Stimulated activated CD8-positive, alpha-beta memory T cell treated with anti-CD3 and anti-CD28 coated beads, Interleukin-7, amount 100 ng/mL, for 1 hour (primary cell): ENCODE measurements at places on chromosomes 12 and 14.

DNA sequence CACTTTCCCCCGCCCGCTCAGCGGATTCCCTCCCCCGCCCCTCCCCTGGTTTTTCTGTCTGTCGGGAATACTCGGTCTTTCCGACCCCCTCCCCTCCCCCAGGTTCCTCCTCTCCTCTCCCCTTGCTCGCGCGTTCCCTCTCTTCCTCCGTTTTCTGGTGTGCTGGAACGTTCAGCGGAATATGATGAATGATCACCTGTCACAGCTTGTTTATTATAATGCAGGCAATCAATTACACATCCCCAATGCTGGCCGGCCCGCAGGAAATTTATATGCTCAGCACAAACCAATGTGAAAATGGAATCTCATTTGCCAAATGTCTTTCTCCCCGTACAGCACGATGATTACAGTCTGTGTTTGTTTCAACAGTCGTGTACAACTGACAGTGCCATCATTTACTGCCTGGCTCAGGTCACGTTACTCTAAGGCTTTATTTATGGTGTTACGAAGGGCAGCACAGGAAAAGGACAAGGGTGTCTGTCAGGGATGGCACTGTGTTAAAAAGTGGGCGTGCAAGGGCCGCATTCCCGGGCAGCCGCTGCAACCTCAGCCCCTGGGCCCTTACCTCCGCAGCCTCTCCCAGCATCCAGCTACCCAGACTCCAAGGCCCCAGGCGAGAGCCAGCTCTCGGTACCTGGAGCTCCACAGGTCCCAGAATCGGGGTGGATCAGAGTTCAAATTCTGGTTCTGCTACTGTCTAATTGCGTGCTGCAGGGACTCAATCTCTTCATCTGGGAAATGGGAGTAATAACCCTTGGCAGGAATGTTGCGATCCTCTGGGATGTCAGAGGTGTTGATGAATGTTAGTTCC lies 24.7 kb upstream of the MAP1LC3B2 start:
- DNase-seq, result no peak

DNA sequence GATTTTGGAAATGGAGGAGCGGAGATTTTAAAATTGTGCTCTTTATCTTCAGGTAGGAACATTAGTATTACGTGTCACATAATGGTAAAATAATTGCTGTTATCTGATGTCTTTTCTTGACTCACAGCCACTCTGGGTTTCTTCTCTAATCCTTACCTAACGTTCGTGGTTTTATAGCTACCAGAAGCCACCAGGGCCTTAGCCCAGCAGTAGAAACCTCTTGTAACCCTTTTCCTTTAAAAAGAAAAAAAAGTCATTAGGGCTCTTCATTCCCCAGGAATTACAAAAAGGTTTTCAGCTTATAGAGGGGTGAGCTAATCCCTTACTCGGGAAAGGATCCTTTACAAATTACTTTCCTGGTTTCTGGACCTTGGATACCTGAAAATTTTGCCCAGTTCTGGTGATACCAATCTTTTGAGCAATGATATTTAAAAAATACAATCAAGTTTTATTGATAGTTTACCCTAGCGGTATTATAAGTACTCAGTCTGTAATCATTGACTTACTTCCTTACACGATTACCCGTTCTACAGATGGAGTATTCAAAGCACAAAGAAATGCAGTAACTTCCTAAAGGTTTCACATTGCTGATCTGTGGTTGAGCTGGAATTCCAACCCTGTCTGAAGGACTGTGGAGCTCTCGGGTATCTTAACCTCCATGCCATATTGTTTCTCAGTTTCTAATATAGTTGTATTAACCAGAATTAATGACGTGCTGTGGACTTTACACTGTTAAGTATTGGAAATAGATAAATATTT lies 1.6 kb downstream of the GABARAPL1 start:
- no peak for DNase-seq

DNA sequence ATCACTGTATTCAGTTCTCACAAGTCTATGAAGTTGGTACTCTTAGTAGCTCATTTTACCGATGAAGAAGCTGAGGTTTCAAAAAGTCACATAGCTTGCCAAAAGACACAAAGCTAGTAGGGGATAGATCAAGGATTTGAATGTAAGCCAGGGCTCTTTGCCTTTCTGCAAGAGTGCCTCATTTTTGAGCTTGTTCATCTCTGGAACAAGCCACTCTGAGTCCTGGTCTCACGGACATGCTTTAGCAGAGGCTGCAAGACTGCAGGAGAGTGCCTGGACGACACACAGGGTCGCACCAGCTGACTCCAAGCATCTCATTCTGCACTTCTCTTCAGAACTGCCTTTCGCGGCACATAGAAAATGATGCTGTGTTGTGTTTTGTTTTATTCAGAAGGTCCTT lies 3.7 kb downstream of the NUAK1 start:
- DNase-seq, result no peak

DNA sequence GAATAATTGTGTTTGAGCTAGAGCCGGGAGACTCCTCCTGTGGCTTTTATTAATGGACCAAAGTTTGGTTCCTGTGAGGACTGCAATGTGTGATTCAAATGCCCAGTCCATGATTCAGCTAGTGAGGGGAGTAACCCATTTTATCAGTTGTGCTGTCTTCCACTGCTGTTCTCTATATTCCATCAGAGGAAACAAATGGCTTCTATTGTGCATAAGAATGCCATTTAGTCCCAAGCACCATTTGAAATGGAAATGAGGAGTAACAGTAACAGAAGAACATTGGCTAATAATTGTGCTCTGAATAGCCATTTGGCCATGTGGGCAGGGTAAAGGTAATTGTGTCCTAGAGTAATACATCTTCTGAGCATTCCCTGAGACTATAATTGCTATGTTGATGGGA lies 642.7 kb downstream of the DIO2 start:
- DNase-seq, result no peak

DNA sequence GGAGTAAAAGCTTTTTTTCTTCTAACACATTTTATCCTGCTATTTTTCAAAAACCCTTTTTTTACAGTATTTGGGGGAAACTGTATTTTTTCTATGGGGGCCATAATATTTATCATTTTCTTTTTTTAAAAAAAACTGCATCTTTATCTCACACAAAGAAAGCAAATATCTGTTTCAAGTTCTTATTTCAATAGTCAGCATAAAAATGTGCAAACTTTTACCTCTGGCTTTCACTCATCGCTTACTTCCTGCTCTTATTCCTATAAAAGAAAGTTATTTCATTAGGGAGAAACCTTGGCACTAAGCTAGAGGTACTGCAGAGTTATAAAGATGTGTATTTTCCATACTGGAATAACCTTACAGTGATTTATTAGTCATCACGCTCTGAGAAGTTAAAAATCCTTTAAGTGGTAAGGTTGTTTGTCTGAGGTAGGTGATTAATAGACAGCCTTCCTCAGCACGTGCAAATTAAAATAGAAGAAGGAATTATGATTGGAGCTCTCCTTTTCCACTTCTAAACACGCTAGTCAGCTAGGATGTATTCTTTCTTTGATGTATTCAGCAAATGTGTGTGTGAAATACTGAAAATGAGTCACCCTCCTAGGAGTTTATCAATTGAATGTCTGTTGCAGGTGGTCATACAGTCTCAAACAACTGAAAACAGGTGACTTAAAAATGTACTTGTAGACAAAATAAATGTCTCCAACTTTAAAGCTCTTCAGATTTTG lies 461.0 kb downstream of the GXYLT1 start:
- DNase-seq, result no peak

DNA sequence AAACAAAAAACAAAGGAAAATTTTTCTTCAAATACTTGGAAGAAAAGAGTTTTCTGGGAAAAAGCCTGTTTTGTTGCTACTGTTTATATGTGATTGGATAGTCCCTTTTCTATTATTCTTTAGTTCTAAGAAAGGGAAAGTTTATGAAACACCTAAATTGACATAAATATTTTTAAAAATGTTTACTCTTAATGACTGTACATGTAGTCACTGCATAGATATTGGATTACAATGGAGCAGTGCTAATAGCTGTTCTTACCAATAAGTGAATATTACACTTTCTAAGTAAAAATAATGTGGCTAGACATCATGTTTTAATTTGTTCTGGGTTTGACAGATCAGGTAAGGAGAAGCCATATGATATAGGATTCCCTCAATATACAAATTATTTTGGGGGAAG lies 352.7 kb upstream of the DIO2 start:
- no peak for DNase-seq

- no peak for DNase-seq
Observed at GRCh38 chr14:59293935-59294661, 105.6 kb downstream of the DAAM1 start.

DNA sequence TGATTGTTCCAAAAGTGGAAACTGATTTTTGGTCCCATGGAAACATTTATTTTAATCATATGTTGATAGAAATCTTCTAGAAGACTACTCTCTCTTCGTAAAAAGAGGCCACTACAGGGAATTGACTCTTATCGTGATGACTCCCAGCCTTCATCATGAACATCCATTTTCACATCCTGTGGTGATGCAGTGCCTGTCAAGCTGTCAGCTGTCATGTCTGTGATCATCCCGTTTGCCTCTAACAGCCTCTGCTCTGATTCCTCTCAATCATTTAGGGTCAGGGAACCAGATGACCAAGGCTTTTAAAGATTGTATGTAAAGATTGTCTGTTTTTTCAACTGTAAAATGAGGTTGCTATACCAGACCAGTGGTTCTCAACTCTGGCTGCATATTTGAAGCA lies 419.0 kb upstream of the MGAT4C start:
- no peak for DNase-seq

DNA sequence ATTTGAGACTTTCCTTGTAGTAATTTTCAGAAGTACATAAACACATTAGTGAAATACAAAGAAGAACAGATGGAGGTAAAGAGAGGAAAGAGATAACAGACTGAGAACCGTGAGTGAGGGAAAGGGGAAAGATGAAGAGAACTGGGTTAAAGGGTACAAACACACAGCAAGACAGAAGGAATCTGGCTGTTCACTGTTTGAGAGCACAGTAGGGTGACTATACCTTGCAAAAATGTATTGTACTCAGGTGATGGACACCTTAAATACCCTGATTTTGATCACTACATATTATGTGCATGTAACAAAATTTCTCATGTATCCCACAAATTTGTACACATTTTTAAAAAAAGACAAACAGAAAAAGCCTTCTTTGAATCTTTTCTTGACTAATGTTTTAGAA lies 2.7 kb upstream of the TRHDE start:
- DNase-seq, result no peak
